ENCODE measurements at places on chromosomes 13 and 19.

DNA sequence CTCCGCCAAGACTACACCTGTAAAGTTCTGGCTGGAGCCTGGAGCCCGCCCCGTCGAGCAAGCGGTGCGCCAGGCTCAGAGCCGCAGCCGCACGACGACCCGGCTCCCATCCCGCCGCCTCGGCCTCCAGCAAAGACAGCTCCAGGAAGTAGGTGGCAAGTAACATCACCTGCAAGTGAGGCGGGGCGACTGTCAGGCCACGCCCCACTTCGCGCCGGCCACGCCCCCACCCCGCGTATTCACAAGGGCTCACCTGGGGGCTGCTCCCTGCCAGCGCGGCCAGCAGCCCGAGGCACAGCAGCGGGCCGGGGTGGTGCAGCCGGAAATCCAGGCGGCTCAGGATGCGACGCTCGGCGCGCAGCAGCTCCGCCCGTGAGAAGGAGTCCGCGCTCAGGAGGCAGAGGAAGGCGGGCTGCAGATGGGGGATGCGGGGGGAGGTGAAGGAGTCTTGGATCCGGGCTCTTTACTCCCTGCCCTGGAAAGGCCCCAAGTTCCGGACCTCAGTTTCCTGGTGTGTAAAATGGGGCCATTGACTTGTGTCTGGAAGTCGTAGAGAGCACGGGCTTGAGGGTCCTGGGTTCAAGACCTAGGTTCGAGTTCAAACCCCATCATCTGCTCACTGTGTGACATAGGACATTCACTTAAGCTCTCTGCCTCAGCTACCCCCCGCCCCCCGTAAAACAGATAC lies 3.2 kb downstream of the CCNP start:
- no peak for DNase-seq

DNA sequence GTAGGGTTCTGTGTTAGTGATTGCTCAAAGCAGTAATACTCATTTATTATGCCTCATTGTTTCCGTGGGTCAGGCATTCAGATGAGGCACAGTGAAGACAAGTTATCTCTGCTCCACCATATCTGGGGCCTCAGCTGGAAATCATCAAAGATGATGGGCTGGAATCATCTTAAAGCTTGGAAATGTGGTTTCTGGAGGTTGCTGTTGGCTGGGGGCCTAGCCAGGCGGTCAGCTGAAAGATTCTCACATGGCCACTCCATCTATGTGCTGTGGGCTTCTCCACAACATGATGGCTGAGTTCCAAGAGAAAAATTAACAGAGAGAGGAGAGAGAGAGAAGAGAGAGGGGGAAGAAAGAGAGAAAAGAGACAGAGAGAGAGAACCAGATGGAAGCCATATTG lies 75.5 kb downstream of the OLFM4 start:
- peak; percentile 90 for DNase-seq

DNA sequence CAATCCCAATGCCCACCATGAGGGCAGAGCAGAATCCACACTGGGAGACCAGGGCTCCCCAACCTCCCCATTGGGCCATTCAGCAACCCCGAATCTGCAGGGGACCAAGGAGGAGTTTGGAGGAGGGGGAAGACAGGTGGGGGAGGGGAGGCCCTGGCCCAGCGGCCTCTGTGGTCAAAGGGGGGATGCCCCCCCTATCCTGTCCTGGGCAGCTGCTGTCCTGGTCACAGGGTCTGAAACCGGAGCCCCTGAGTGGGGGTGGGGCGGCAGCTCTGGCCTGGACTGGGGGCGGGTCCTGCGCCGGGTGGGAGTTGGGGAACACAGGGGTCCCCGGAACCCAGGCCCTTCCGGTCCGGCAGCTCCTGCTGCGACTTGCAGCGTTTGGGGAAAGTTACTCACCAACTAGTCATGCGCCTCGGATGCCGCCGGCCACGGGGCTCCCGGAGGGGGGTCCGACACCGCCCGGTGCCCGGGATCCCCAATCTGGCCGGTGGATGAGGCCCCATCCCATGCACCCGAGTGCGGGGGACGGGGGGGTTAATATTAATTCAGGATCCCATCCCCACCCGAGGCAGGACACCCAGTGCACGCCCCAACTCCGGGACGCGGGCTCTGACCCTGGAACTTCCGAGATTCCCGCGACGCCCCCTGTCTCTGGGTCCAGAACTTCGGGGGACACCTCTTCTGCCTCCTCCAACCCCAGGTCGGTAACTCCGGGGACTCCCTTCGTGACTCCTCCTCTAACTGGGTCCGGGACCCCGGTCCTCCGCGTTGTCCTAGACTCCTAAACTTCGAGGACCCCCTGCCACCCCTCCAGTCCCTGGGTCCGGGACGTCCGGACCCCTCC lies 872 bp downstream of the HOMER3 start:
- peak; percentile 49 for DNase-seq

DNA sequence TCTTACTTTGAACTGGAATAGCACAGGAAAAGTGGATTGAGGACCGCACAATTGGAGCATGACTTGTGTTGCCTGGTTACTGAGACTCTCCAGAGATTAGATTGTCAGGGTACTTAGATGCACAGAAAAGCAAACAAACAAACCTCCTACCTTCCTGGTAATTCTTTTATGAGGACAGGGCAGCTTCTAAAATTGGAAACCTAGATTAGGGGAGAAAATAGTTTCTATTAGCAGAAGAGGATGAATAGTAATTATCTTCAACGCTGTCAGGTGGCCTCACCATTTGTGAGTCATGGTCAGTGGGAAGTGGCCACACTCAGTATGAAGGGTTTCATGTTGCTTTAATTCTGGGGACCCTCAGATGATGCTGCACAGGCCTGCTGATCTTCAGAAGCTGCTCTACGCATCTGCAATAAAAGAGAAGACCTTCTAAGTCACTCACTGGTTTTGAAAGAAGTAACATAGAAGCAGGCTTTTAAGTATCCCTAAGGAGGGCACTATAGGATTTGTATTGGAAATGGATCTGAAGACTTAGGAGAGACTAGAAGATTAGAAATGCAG lies 106.8 kb downstream of the LACC1 start:
- DNase-seq, result no peak

GRCh38 chr19:47005873-47006272 lies 13.8 kb upstream of the NPAS1 start:
- DNase-seq, result no peak

DNA sequence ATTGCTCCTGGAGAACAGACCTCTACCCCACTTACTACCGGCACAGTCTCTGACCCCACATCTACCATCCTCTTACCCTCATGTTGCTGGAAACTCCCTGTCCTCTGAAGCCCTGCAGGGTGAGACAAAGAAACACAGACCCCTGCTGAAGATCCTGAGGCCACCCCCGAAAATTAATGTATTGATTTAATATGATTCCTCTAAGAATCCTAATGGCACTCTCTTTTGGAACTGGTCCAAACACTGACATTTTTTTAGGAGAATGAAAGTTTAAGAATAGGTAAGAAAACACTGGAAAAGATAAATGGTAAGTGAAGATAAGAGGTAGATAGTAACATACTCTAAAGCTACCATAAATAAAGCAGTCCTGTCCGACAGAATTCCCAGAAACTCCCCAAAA lies 5.3 kb downstream of the DMKN start:
- no peak for DNase-seq

DNA sequence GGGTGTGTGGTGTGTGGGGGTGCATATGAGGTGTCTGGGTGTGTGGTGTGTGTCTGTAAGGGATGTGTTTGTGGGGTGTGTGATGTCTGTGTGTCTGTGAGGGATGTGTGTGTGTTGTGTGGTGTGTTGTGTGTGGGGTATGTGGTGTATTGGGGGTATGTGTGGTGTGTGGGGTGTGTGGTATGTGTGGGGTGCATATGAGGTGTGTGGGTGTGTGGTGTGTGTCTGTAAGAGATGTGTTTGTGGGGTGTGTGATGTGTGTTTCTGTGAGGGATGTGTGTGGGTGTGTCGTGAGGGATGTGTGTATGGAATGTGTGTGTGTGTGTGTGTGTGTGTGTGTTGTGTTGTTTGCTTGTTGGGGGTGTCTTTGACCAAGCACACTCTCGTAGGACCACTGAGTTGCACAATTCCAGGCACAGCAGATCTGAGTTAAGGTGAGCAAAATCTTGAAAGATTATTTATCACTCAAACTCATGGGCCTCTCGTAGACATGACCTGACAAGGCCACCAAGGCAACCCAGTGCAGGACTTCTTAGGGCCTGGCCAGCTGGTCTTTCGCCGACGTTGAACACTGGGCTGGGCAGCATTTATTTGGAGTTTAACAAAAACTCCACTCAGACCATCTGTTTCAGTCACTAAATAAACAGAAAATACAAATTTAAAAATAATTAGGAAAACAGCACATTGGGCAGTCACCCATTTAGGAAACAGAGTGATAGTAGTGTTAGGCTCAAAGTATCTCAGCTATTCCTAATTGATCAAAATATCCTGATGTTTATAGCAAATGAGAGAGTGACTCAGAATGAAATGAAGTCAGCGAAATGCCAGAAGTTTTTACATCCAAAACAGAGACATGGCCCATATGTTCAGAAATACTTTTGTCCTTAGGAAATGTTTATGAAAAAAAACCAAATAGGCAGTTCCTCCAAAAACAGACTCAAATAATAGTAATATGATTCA lies 301.1 kb downstream of the FGF9 start:
- peak; percentile 67 for DNase-seq

DNA sequence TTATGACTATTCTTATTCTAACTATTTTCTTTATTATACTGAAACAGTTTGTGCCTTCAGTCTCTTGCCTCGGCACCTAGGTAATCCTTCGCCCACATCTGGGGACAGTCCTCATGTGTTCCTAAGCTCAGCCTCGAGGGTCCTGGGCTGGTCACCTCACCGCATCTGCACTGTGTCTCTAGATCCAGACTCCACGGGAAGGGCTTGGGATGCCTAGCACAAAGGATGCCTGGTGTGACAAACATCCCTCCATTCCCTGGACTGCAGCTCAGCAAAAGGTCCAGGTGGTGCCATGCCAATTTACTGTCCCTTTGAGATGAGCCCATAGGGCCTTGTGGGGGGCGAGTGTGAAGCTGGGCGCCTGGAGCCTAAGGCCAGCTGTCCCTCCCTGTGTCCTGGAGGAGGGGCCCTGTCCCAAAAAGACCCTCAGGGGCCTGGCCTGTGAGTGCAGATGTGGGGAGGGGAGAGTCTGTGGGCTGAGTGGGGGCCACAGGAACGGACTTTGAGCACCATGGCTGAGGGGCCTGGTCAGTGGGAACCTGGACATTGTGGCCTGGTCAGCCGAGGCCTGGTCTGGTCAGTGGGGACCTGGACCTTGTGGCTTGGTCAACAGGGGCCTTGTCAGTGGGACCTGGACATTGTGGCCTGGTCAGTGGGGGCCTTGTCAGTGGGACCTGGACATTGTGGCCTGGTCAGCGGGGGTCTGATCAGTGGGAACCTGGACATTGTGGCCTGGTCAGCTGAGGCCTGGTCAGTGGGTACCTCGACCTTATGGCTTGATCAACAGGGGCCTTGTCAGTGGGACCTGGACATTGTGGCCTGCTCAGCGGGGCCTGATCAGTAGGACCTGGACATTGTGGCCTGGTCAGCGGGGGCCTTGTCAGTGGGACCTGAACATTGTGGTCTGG lies 45.1 kb upstream of the TPM4 start:
- DNase-seq, result no peak

DNA sequence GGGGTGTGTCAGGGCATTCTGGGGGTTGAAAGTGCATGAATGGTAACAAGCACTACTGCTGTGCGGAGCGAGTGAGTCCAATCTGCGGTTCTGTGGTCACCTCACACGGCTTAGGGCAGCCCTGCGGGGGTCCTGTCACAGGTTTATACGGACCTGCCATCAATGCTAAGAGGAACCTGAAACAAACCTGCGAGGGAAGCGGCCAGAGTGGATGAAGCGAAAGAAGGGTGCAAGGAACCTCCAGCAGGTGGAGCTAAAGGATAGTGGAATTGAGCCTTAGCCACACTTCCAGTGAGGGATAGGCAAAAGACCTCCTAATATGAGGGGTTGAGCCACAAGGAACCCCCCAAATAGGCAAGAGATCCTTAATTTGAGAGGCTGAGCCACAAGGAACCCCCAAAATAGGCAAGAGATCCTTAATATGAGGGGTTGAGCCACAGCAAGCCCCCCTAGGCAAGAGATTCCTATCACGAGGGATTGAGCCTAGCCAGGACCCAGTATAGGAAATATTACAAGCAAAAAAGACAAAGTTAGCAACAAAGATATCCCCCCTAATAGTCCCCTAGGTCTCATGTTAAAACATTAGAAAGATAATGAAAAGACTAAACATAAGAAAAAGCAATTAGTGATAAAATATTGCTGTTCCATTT lies 6.3 kb upstream of the ZNF69 start:
- DNase-seq, result peak; percentile 52

GRCh38 chr13:112722433-112723263 lies 32.8 kb downstream of the ATP11A start:
- peak; percentile 53 for DNase-seq

DNA sequence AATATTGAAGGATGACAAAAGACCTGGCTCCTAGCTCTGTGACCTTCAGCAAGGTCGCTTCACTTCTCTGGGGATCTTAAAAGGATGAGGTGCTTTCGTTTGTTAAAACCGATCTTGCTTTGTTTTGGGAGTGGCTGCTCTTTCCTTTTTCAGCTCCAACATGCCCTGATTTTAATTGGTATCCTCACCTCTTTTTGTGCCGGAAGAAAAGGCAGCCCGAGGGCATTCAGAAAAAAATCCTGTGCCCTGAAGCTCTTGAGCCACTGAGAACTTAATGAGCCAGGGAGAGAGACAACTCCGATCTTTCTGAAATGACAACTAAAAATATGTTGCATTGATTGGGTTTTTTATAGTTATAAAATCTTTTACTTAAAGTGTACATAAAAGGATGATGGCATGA lies 19.4 kb downstream of the CLDN10 start:
- DNase-seq, result no peak

DNA sequence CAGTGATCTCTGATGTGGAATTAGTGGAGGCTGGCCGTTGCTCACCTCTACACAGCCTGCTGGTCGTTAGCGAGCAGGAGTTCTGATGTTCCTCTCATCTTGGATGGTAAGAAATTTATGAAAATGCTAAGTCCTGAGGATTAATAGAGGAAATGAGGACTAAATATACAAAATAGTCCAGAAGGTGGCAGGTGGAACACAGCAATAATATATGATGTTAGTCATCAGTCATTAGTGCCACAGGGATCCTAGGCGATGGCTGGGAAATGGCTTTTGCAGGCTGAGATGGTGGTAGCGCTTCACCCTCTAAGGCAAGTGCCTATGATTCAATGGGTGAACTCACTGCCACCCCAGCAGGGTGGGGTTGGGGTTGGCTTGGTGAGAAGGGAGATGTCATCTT lies 338.6 kb upstream of the TMTC4 start:
- no peak for DNase-seq

GRCh38 chr19:10717054-10717355 lies 874 bp upstream of the DNM2 start:
- DNase-seq, result no peak

DNA sequence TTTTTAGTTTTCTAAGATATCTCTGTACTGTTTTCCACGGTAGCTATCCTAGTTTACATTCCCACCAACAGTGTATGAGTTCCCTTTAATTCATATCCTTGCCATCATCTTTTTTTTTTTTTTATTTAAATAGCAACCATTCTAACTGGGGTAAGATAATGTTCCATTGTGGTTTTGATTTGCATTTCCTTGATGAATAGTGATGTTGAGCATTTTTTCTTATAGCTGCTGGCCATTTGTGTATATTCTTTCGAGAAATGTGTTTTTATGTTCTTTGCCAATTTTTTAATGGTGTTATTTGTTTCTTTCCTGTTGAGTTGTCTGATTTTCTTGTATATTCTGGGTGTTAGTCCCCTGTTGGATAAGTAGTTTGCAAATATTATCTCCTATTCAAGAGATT lies 454.8 kb downstream of the DACH1 start:
- no peak for DNase-seq

Data from fibroblast of upper back skin (primary cell).